B cell (primary cell): ENCODE measurements at places on chromosomes 3 and 15. TPM values are rescaled to one million over a fixed set of nuclear protein-coding genes. Genes with fewer than 3 reads are reported as not detected.

The OR5H15 gene
- polyA plus RNA-seq, result not detected in 2 replicates

The RBMS3 gene
- not detected in 2 replicates for polyA plus RNA-seq

The ZNF80 gene
- 0.04 and 0.10 TPM in 2 replicates for polyA plus RNA-seq

The APBA2 gene
- polyA plus RNA-seq, result 0.19 and 2.3 TPM in 2 replicates
